Stimulated activated CD4-positive, alpha-beta T cell treated with anti-CD3 and anti-CD28 coated beads, Interleukin-1b, Interleukin-23, amount 100 ng/mL, for 24 hours (primary cell): ENCODE measurements at places on chromosomes 1 and 21.

DNA sequence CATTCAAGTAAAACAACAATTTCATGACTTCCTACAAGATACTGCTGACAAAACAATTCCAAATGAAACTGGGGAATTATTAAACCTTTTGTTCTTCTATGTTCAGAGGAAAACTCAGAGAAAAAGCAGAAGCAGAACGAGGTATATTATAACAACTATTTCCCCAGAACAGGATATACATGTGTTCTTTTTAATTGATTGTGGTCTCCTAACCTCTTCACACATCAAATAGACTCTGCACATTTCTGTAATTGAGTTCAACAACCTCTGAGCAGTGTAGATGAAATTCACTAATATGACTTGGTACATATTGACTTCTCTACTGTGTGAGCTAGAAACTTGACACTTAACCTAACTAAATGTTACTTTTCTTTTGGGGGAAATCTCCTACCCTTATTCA is 584.2 kb downstream of the NEGR1 start:
- DNase-seq, result no peak

DNA sequence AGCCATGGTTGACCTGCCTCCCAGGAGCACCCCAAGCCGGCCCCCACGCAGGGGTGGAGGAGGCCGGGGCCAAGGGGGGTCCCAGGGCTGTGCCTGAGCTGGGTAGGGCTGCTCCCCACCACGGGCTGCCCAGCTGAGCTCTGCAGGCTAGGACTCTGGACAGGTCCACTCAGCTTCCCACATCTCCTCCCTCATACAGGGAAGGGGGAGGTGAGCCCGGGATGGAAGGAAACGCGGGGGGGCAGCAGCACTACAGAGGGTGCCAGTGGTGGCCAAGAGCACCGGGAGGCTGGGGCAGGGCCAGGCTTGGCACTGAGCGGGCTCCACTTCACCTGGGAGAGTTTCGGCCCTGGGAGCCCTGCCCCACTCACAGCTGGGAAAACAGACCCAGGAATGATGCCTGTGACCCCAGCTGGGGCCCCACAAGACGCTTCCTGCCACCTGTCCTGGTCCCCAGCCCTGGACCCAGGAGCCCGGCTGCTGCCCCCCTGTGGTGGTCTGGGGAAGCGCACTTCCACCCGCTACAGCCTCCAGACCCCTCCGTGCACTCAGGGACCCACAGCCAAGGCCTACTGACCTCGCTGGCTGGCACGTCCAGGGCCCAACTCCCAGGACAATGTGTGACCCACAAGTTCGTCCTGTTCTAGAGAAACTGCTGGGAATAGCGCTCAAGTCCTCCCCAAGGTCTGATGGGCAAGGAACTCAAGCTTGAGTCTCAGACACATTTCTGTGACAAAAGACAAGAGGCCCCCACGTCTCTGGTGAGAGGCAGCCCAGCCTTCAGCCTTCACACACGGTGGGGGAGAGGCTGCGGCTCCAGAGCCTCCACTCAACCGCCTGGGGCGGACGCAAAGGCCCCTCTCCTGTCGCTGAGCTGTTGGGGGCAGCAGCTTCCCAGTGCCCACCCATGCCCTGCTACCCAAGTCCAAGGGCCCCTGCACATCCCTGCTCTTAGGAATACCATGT is 3.0 kb downstream of the AURKAIP1 start:
- DNase-seq, result peak; percentile 69

GRCh38 chr1:216005916-216006315 is 417.3 kb downstream of the USH2A start:
- no peak for DNase-seq

GRCh38 chr1:56363007-56363770 is 216.2 kb downstream of the PLPP3 start:
- DNase-seq, result no peak

- DNase-seq, result no peak
Observed at GRCh38 chr1:178057141-178057765, 36.7 kb upstream of the RASAL2 start.
